ENCODE measurements at places on chromosomes 11 and 22. TPM values are rescaled to one million over a fixed set of nuclear protein-coding genes. Genes with fewer than 3 reads are reported as not detected.

DNA sequence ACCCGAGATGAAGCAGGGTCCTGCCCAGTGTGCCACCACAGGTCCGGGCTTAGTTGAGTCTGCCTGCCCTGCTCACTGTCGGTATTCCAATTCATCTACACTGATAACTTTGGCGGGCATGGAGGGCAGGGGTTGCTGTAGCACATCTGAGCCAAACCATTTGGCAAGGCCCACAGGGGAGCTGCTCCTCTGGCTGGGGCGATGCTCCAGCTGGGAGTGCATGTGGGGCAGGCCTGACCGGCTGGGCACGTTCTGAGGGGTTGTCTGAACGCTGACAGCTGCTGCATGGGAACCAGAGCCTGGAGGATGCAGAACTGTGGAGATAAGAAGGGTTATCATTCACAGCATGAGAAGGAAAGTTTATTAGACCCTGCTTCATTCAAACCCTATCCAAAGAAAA lies 40.4 kb downstream of the DRG1 start:
- no peak overlapping the region for H3K4me3 ChIP-seq
- no peak for DNase-seq
- H3K36me3 ChIP-seq, result no peaks in the 10 kb centered on the region
- no peaks in the 10 kb centered on the region for H3K27me3 ChIP-seq
- peaks cover 2% of the 10 kb centered on the region for H3K4me1 ChIP-seq

DNA sequence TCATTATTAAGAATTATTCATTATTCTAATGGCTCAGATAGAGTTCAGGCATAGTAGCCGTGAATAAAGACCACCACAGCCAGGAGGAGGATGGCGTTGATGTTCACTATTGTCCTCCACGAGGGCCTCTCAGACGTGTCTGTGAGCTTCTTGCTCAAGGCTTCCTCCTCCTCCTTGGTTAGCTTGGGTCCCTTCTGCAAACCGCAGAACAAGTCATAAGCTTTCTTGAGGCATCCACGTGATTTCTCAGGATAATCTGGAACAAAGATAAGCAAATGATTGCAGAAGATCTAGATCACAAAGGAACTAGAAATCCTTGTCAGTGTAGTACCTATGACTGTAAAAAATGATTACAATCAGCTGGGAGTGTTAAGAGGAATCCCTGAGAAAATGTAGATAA lies 13.6 kb upstream of the RFPL2 start:
- no peak overlapping the region for H3K4me3 ChIP-seq
- H3K36me3 ChIP-seq, result no peaks in the 10 kb centered on the region
- H3K27me3 ChIP-seq, result no peaks in the 10 kb centered on the region
- no peaks in the 10 kb centered on the region for H3K4me1 ChIP-seq

KCNQ1 gene
- total RNA-seq, result 3.8 TPM

DNA sequence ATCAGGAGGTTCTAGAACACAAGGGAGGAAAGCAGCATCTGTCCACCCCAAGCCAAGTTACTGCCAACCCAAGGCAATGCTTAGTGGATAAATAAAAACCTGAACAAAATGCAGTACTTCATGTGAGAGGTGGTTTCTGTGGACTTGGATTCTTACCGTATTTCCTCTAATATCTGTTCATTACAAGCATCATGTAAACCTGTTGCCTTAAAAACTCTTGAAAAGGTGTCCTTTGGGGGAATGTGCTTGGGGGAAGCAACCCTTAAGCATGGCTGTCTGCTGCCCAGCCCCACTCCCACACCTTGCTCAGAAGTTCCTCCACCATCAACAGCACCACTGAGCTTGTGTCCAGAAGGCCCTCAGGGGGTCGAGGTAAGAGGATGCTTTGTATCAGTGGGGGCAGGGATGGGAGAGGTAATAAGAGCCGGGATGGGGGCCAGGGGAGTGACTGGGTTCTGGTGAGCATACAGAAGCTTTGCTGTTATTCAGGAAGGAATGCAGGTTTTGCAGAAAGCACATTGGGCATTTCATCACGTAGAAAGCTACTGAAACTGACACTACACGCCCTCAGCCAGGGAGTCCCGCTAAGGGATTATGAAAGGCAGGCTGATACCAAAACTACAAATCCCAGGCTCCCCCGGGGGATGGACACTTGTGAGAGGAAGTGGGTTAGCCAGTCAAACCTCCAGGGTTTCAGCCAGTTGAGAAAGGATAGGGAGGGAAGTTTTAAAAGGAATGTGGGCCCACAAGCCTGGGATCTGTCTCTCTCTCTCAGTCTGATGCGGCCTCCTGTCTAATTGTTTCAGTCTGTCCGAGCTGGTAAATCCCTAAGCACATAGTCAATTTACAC lies 52.0 kb downstream of the KCNJ1 start:
- H3K4me1 ChIP-seq, result no peaks in the 10 kb centered on the region
- no peak overlapping the region for H3K27ac ChIP-seq
- H3K27me3 ChIP-seq, result no peaks in the 10 kb centered on the region
- no peaks in the 10 kb centered on the region for H3K36me3 ChIP-seq
- DNase-seq, result no peak
- H3K4me3 ChIP-seq, result no peak overlapping the region

SLC6A5 gene
- total RNA-seq, result not detected

GRCh38 chr11:56010716-56011115 lies 16.3 kb upstream of the OR5F1 start:
- no peaks in the 10 kb centered on the region for H3K4me1 ChIP-seq
- H3K36me3 ChIP-seq, result no peaks in the 10 kb centered on the region
- DNase-seq, result no peak

- no peak overlapping the region for H3K27ac ChIP-seq
- H3K36me3 ChIP-seq, result no peaks in the 10 kb centered on the region
- H3K27me3 ChIP-seq, result no peaks in the 10 kb centered on the region
Observed at GRCh38 chr11:1029051-1029450, 7.5 kb downstream of the MUC6 start.

KREMEN1 gene
- total RNA-seq, result 49.5 TPM

DNA sequence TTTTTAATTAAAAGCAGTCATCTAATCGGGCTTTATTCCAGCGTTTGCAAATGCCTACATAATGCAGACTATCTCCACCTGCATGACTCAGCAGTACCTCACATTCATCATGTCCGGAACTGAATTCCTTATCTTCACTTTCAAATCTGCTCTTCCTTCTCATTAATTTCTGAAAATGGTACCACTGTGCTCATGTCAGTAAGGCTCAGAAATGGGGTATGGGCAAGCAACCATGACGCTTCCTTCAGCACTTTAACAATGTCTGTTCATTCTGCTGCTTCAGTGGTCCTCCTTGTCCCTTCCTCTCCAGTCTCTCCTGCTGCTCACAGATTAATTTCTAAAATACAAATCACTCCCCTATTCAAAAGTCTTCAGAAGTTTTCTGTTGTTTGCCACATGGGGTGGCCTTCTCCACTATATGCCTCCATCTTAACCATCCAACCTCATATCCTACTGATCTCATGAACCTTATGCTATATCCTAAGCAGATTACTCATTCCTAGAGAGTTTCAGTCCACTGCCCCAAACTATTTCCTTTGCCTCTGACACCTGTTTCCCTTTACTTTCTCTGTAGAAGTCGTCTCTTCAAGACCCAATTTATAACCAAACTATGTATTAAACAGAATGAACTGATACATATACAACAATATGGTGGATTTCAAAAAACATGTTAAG lies 7.0 kb downstream of the GTF2H1 start:
- DNase-seq, result no peak
- H3K4me3 ChIP-seq, result no peak overlapping the region
- no peaks in the 10 kb centered on the region for H3K36me3 ChIP-seq
- no peak overlapping the region for H3K27ac ChIP-seq
- no peaks in the 10 kb centered on the region for H3K27me3 ChIP-seq
- H3K4me1 ChIP-seq, result peaks cover under 1% of the 10 kb centered on the region

DNA sequence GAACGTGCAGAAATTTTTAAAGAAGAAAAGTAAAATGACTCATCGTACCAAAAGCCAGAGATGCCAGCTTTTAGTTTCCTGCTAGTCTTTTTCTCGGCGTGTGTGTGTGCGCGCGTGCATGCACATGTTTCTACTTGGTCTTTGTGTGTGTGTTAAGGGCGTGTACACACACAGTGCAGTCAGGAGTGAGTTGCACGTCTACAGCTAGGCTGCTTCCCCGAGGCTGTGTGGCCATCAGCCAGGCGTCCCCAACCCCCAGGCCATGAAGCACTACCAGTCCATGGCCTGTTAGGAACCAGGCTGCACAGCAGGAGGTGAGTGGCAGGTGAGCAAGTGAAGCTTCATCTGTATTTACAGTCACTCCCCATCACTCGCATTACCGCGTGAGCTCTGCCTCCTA lies 36.4 kb downstream of the KCNQ1 start:
- no peaks in the 10 kb centered on the region for H3K4me1 ChIP-seq
- no peak overlapping the region for H3K4me3 ChIP-seq
- no peaks in the 10 kb centered on the region for H3K36me3 ChIP-seq
- H3K27ac ChIP-seq, result no peak overlapping the region
- no peaks in the 10 kb centered on the region for H3K27me3 ChIP-seq

GRCh38 chr22:38832005-38832978 lies 11.5 kb downstream of the NPTXR start:
- DNase-seq, result no peak
- no peak overlapping the region for H3K27ac ChIP-seq
- no peaks in the 10 kb centered on the region for H3K4me1 ChIP-seq

GRCh38 chr11:118634431-118635236 lies 27.2 kb downstream of the PHLDB1 start:
- peak overlapping the region; percentile 31 for H3K4me3 ChIP-seq
- peaks cover 6% of the 10 kb centered on the region for H3K4me1 ChIP-seq
- no peaks in the 10 kb centered on the region for H3K27me3 ChIP-seq
- H3K36me3 ChIP-seq, result no peaks in the 10 kb centered on the region

- no peak for DNase-seq
- H3K27me3 ChIP-seq, result no peaks in the 10 kb centered on the region
- no peaks in the 10 kb centered on the region for H3K4me1 ChIP-seq
- no peak overlapping the region for H3K4me3 ChIP-seq
- H3K36me3 ChIP-seq, result no peaks in the 10 kb centered on the region
- no peak overlapping the region for H3K27ac ChIP-seq
Observed at GRCh38 chr11:94583866-94584500, 16.8 kb downstream of the PIWIL4 start.

- H3K4me1 ChIP-seq, result peaks cover 20% of the 10 kb centered on the region
- peak; percentile 46 for DNase-seq
- no peaks in the 10 kb centered on the region for H3K36me3 ChIP-seq
- no peaks in the 10 kb centered on the region for H3K27me3 ChIP-seq
- peak within 1 kb of the TSS; percentile 89 for H3K27ac ChIP-seq
Observed at GRCh38 chr11:76783294-76783895, at the start of gene TSKU. Gene TSKU (plus strand): TSS chr11:76783356. CDS start chr11:76795617, 12,261 bp downstream.

DNA sequence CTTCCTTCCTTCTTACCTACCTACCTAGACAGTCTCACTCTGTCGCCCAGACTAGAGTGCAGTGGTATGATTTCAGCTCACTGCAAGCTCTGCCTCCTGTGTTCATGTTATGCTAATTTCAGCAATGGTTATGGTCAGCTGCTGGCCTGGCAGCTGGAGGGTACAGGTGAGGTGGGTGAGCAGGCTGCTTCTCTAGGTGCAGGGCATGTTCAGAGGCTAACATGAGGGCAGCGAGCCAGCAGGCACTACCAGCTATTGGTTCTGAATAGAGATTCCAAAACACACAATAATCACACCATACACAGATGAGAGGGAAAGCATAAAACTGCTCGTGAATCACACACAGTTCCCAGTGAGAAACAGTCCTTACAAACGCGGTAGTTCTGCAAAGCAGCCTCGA lies 48.7 kb upstream of the RFPL3 start:
- DNase-seq, result no peak
- H3K4me3 ChIP-seq, result no peak overlapping the region
- H3K27ac ChIP-seq, result no peak overlapping the region

DNA sequence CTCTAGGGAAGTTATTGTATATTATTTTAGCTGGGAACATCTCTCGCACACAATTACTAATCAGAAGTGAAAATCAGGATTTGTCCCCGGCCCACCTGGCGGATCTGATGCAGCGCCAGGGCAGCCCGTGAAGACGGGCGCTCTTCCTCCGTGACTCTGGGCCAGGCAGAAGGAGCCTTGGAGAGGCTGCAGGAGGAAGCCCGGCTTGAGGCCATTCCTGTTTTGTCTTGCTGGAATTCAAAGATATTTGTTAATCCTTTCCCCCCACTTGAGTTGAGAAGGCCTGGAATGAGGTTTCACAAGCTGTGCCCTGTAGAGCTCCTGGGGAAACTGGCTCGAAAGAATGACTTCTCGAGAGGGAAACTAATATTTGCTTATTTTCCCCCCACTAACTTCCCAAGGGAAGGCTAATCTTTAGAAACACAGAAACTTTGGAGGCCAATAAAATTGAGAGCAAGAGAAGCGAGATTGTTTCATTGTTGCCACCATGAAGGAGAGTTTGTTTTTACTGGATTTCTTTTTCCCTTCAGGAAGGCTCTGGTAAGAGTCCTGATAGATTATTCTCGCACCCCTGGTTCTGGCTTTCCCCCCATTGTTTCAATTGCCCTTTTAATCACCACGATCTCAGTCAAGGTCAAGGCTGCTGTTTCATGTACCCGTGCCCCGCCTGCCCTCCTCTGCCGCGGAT lies 92.8 kb upstream of the SEPTIN5 start:
- no peak overlapping the region for H3K27ac ChIP-seq
- no peaks in the 10 kb centered on the region for H3K27me3 ChIP-seq
- H3K36me3 ChIP-seq, result no peaks in the 10 kb centered on the region
- H3K4me3 ChIP-seq, result no peak overlapping the region

- no peaks in the 10 kb centered on the region for H3K36me3 ChIP-seq
- H3K27ac ChIP-seq, result no peak overlapping the region
- H3K27me3 ChIP-seq, result no peaks in the 10 kb centered on the region
- H3K4me1 ChIP-seq, result no peaks in the 10 kb centered on the region
- no peak overlapping the region for H3K4me3 ChIP-seq
- DNase-seq, result no peak
Observed at GRCh38 chr22:26574001-26574723, 15.8 kb downstream of the TPST2 start.

HTR3A gene
- total RNA-seq, result not detected

P2RY2 gene
- 1.4 TPM for total RNA-seq

DNA sequence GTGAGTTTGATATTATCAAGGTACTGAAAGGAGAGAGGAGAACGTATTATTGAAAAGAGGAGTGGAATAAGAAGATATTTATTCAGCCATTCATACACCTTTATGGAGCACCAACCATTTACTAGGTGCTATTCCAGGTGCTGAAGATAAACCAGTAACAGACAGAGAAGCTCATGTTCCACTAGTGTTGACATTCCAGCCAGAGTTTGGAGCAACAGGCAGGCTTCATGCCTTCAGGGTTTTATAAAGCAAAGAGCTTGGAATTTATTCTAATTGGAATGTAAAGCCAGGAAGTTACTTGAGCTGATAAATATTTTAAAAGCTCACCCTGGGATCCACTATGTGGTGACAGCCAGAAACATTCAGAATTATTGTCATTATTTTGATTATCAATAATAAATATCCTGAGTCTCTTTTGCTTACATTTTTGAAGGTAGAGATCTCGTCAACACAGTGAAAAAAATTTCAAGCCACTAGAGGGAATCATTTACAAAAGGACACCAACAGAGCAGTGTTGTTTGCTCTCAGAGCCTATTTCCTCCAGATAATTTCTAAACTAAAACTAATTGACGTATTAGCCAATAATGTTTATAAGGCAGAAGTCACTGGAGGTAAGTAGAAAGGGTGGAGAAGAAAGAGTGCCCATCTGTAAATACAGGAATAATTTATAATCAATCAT lies 172.0 kb downstream of the KCNA4 start:
- no peaks in the 10 kb centered on the region for H3K27me3 ChIP-seq
- no peak for DNase-seq
- no peak overlapping the region for H3K27ac ChIP-seq
- H3K4me1 ChIP-seq, result no peaks in the 10 kb centered on the region

GRCh38 chr11:48034926-48035871 lies 54.8 kb downstream of the PTPRJ start:
- H3K4me3 ChIP-seq, result no peak overlapping the region
- no peak for DNase-seq
- H3K27ac ChIP-seq, result no peak overlapping the region
- no peaks in the 10 kb centered on the region for H3K27me3 ChIP-seq

GRCh38 chr11:75810637-75811390 lies 4.2 kb upstream of the UVRAG start:
- H3K27ac ChIP-seq, result no peak overlapping the region
- no peaks in the 10 kb centered on the region for H3K36me3 ChIP-seq
- H3K27me3 ChIP-seq, result no peaks in the 10 kb centered on the region
- peaks cover 4% of the 10 kb centered on the region for H3K4me1 ChIP-seq
